ENCODE measurements at places on chromosomes 11 and 22.

- peak; percentile 33 for DNase-seq
Measured at GRCh38 chr22:17774206-17774925, at the start of gene BID. BID (minus strand) TSS chr22:17774469; CDS start chr22:17750116, 24,353 bp downstream.

- DNase-seq = peak; percentile 45
Measured at GRCh38 chr11:17686231-17686980, 33.0 kb upstream of the MYOD1 start.

DNA sequence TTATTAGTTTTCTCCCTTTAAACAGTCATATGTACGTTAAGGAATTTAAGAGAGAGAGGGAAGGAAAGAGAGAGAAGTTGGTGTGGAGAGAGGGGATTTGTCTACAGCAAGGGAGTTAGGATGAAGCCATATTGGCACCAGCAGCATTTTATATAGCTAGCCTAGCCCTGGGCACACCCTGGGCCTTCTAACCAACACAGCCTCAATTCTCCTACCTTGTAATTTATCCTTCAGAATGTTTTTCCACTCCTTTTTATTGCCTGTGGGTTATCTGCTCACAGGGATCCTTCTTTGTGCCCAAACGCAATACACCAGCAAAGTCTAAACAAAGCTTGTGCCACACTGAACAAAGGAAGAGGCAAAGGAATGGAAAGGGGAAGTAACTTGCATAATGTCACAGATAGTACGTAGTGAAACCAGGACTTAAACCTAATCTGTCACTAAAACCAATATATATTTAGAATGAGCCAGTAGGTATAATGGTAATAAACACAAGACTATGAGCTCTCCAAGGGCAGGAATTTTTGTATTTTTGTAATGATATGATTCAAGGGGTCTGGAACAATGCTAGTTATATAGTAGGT is 613.8 kb upstream of the TENM4 start:
- no peak for DNase-seq

GRCh38 chr11:32100495-32100894 is 9.6 kb downstream of the RCN1 start:
- no peak for DNase-seq

DNA sequence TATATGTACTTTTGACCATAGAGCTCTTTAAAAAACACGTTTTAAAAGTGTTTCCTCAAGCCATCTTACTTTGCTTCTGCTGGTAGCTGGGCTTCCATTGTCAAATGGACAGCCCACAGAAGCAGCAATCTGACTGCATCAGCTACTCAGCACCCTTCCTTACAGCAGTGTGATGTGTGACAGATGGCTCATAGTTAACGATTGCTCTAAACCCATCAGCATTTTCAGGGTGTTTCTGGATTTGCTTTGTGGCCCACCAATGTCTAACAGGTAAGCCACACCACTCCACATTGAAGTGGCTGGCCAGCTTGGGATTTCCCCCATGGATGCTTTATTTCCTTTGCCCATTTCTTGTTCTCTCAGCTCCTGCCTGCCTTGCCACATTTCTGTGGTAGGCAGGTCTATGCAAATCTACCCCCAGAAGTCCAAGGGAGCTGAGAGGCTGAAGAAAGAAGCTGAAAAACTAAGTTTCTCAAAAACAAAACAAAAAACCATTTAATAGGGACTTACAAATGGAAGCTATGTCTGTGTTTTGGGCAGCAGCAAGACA is 7.3 kb upstream of the FAR1 start:
- DNase-seq = no peak

GRCh38 chr22:32562401-32562800 is 87.8 kb downstream of the FBXO7 start:
- no peak for DNase-seq

- no peak for DNase-seq
Measured at GRCh38 chr22:41914611-41915034, 251 bp downstream of the SHISA8 start.

DNA sequence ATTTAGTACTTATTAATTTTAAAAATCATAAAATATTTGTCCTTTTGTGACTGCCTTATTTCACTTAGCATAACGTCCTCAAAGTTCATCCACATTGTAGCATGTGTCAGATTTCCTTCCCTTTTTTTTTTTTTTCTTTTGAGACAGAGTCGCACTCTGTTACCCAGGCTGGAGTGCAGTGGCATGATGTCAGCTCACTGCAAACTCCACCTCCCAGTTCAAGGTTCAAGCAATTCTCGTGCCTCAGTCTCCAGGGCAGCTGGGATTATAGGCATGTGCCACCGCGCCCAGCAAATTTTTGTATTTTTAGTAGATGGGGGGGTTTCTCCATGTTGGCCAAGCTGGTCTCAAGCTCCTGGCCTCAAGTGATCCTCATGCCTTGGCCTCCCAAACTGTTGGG is 10.6 kb downstream of the RAB6A start:
- no peak for DNase-seq

GRCh38 chr11:44775985-44776446 is 49.3 kb downstream of the TSPAN18 start:
- no peak for DNase-seq

DNA sequence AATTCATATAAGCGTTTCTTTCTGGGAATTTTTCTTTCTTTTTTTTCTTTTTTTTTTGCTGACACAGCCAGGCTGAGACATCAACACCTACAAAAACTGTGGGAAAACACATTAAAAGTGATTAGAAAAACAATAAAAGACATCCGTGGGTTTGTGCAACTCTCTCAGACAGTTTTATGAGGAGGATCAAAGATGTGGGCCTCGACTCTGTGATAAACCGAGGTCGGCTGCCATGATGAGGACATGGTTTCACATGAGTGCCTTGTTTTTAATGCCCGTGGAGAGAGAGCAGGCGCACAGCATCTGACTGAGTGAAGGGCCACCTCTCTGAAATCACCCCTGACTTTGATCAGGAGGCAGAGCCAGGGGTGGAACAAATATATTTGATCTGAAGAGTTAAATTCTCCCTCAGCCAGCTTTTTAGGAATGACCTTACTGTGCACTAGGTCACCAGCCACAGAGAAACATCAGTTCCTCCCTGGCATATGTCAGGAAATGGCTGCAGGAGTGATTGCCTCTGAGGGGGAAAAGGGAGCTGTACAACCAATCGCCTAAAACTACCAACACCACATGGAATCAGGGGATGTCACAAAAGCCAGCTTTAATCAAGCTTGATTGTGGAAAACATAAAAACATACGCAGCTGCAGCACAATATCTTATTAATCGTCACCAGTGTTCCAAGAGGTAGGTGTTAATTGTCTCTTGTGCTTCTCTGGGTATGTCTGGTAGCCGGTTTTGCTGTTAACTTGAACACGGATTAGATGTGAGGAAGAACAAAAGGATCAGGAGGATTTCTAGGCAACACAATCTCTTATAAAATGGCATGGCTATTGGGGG is 164.7 kb downstream of the MAML2 start:
- DNase-seq = no peak

- peak; percentile 72 for DNase-seq
Measured at GRCh38 chr11:313787-314553, at the start of gene IFITM1. IFITM1 (plus strand) TSS chr11:314040; CDS start chr11:314171, 131 bp downstream.

GRCh38 chr22:42769238-42769573 is 48.5 kb upstream of the A4GALT start:
- no peak for DNase-seq

DNA sequence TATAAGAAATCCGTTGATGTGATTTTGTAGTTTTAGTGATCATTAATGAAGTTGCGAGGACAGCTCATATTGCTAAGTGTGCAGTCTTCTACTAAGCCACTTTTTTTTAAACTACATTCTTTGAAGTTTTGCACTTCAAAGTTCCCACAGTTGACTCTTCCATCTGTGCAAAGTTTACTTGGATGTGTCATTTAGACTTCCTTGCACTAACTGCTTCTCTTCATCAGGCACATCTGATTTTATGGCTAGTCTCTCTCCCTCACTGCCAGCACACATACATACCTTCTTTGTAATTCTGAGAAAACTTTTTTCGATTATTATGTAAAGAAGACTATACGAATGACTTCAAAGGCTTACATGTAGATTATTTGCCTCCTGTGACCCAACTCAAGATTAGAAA is 250.0 kb downstream of the DYNC2H1 start:
- peak; percentile 67 for DNase-seq

GRCh38 chr22:35445933-35446332 is 46.0 kb downstream of the MCM5 start:
- DNase-seq = peak; percentile 16

- DNase-seq = peak; percentile 77
Measured at GRCh38 chr11:122202951-122203456, 87.0 kb upstream of the BLID start.

- DNase-seq = no peak
Measured at GRCh38 chr11:36103933-36104530, 160.2 kb downstream of the LDLRAD3 start.

- peak; percentile 47 for DNase-seq
Measured at GRCh38 chr11:31875866-31876560, 64.9 kb upstream of the PAX6 start.

DNA sequence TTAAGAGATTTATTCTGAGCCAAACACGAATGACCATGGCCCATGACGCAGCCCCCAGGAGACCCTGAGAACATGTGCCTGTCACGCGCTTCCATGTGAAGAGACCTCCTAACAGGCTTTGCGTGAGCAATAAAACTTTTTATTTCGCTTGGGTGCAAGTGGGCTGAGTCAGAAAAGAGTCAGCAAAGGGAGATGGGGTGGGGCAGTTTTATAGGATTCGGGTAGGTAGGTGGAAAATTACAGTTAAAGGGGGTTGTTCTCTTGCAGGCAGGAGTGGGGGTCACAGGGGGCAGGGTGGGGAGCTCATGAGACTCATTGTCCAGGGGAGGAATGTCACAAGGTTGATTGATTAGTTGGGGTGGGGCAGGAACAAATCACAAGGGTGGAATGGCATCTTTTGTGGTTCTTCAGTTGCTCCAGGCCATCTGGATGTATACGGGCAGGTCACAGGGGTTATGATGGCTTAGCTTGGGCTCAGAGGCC is 77.2 kb upstream of the FTH1 start:
- DNase-seq = no peak

DNA sequence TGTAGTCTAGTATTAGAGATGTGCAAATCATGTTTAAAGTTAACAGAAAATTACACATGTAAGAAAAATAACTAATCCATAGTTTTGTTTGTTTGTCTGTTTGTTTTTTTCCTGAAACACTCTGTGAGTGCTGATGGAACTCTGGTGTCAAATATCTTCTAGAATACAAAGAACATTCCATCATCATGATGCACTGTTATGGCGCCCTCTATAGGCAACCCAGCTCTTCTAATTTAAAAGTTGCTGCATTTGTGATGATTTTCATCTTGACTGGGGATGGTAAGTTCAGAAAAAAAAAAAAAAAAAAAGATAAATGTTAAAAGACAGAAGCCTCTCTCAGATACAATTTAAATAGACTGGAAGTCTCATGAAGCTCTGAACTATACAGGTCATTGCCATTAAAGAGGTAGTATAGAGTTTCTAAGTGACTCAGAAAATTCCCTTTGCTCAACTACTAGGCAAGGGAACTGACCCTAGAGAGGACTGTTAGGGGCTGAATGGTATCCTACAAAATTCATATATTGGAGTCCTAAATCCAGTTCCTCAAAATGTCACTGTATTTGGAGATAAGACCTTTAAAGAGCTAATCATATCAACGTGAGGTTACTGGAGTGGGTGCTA is 597.2 kb upstream of the ANO3 start:
- DNase-seq = peak; percentile 42

GRCh38 chr11:74731301-74732094 is at the start of gene CHRDL2:
CHRDL2 (minus strand) TSS chr11:74731426; CDS start chr11:74730888, 538 bp downstream.
- no peak for DNase-seq

DNA sequence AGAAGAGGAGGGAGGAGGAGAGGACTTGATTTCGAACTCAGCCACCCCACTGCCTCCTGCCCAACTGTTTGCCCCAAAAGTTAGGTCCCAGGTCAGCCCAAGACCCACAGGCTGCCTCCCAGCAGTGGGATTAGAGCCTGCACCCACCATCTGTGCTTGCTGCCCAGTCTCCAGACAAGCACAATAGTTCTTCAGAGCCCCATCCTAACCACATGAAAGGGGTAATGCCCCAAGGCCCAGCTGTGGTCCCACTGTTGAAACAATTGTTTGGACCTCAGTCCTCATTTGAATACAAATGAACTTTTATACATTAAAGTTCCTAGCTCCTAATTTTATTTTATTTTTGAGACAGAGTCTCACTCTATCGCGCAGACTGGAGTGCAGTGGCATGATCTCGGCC is 5.4 kb upstream of the VPS51 start:
- no peak for DNase-seq

Data from fibroblast of skin of abdomen (primary cell).